Cerebellar cortex (tissue), 1 donor: ENCODE measurements at places on chromosomes 3 and 15.

- DNase-seq: no peak
Measured at GRCh38 chr15:67188551-67189218, 65.8 kb downstream of the AAGAB start.

DNA sequence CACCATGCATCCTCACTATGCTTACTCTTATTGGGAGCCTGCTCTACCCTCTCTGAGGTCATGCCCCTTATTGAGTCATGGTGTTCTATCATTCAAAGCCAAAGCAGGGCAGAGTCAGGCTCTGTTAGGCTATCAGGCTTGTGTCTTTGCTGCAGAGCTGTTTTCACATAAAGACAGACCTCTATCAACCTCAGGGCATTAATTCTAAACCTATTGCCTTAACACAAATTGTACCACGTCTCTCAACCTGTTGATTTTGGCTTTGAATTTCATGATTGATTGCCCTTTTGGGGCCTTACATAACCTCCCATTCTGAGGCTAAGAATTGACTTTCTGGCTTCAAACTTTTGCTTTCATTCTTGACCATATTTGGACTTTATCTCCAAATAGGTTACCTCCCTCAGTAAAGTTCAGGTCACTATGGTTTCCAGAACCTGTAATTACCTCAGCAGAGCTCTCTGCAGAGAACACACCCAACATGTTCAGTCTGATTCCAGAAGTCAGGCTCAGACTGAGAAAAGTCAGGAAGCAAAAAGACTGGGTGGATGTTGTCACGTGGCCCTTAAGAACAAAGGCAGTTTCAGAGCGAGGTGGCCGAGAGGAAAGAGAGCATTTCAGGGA is 221.4 kb upstream of the NANOGP8 start:
- DNase-seq: peak; percentile 95

DNA sequence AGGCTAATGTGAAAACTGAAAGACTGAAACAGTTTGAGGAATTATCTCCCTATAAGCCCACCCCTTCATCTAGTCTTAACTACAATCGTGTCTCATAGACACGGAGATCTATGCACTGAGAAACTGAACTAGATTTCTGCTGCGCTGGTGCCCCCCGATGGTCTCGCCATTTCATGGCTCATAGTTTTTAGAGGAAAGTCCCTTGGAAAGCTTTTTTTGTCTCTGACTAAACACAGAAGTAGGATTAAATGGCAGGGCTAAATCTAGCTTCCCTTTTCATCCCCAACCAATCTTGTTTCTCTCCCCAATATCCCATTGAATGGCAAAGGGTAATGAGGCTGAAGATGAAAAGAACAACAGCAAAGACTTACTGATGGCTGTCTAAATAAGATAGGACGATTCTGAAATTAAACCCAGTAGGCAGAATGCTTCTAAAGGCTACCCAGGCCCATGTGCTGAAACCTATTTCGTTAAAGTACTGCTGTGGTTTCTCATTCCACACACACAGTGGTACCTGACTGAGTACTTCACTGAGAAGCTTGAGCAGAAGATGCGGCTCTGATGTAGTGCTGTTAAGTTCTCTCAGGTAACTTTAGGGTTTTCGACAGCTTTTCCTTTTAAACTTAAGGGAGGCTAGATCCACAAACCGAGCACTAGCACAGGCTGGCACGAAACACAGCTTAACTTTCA is 142.7 kb downstream of the GADL1 start:
- DNase-seq: no peak

- no peak for DNase-seq
Measured at GRCh38 chr3:62373714-62374333, 474 bp upstream of the FEZF2 start.

- DNase-seq: no peak
Measured at GRCh38 chr15:85960381-85960780, 119.3 kb upstream of the AGBL1 start.
